Glutamatergic neuron (in vitro differentiated cells): ENCODE measurements at places on chromosomes 4 and X. TPM values are rescaled to one million over a fixed set of nuclear protein-coding genes. Genes with fewer than 3 reads are reported as not detected.
A peak's percentile ranks its signal among the peaks of the same experiment; 100 is the strongest.

DNA sequence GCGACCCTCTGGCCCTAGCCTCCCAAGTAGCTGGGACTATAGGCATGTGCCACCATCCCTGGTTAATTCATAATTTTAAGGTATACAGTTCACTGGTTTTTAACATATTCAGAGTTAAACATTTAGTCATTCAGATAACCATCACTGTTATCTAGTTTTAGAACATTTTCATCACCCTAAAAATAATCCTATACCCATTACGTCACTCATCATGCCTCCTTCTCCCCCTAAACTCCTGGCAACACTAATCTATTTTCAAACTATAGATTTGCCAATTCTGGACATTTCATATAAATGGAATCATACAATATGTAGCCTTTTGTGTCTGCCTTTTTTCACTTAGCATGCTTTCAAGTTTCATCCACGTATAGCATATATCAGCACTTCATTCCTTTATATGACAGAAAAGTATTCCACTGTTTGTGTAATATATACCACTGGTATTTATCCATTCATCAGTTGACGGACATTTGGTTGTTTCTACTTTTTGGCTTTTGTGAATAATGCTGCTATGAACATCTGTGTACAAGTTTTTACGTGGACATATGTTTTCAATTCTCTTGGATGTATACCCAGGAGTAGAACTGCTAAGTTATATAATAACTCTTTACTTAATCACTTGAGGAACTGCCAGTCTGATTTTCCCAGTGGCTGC, 32.0 kb upstream of the RPS3A start:
- H3K27ac ChIP-seq: no peak overlapping the region
- no peaks in the 10 kb centered on the region for H3K27me3 ChIP-seq
- DNase-seq: no peak
- no peaks in the 10 kb centered on the region for H3K36me3 ChIP-seq
- no peaks in the 10 kb centered on the region for H3K4me1 ChIP-seq

GRCh38 chrX:146396409-146396808, 413.2 kb upstream of the CXorf51B start:
- DNase-seq: no peak
- H3K27ac ChIP-seq: no peak overlapping the region
- H3K4me3 ChIP-seq: no peak overlapping the region
- no peaks in the 10 kb centered on the region for H3K27me3 ChIP-seq
- no peaks in the 10 kb centered on the region for H3K4me1 ChIP-seq
- H3K36me3 ChIP-seq: no peaks in the 10 kb centered on the region

DNA sequence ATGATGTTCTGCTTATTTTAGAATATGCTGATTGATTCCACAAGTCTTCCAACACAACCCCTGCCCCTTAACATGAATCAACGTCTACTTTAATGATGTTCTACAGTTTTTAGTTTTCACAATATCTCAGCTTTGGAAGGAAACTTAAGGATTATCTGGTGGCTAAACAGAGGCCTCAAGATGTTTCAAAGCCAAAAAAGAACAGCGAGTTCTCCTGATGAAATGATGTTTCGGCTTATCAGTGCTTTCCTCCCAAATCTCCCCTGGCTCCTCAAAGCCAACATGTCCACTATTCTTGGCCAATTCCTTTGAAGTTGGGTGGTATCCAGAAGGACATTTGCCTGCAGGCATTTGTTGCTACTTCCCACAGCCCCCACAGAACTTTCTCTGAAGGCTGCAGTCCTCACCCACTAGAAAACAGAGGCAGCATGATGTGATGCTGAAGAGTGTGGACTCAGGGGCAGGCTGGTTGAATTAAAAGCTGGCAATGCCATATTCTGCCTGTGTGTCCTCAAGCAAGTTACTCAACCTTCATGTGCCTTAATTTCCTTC, 87.3 kb downstream of the ADGRG4 start:
- H3K4me3 ChIP-seq: no peak overlapping the region
- no peaks in the 10 kb centered on the region for H3K36me3 ChIP-seq
- H3K4me1 ChIP-seq: no peaks in the 10 kb centered on the region
- no peak overlapping the region for H3K27ac ChIP-seq
- peaks cover 2% of the 10 kb centered on the region for H3K27me3 ChIP-seq

DNA sequence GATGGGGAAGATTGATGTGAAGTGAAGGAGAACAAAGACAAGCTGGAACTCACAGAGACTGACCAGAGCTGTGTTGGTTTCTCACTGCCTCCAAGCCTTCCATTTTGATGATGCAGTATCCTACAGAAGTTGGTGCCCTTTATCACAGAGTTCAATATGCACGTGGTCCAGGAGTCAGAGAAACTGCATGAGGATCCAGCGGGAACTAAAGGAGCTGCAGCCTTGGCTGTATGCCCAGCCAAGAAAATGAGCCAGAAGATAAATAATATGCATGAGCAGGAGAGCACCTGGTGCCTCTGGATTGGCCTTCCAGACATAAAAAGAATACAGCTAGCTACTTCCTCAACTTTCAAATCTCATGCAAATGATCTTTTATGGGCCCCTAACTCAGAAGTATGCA, 44.3 kb upstream of the DCLK2 start:
- H3K27ac ChIP-seq: no peak overlapping the region
- no peak overlapping the region for H3K4me3 ChIP-seq
- peaks cover 2% of the 10 kb centered on the region for H3K27me3 ChIP-seq
- H3K36me3 ChIP-seq: peaks cover 5% of the 10 kb centered on the region
- DNase-seq: no peak

The MAGEA10 gene
- not detected for total RNA-seq

GRCh38 chr4:98873059-98873458, 55.9 kb downstream of the EIF4E start:
- DNase-seq: no peak
- H3K27ac ChIP-seq: no peak overlapping the region
- no peaks in the 10 kb centered on the region for H3K27me3 ChIP-seq
- H3K4me3 ChIP-seq: no peak overlapping the region
- no peaks in the 10 kb centered on the region for H3K36me3 ChIP-seq
- H3K4me1 ChIP-seq: no peaks in the 10 kb centered on the region

The INPP4B gene
- total RNA-seq: 2.4 TPM

- H3K27me3 ChIP-seq: no peaks in the 10 kb centered on the region
- no peak overlapping the region for H3K4me3 ChIP-seq
- no peaks in the 10 kb centered on the region for H3K4me1 ChIP-seq
- DNase-seq: no peak
These were observed 795.8 kb upstream of the IGFBP7 start for GRCh38 chr4:57905965-57906364.

DNA sequence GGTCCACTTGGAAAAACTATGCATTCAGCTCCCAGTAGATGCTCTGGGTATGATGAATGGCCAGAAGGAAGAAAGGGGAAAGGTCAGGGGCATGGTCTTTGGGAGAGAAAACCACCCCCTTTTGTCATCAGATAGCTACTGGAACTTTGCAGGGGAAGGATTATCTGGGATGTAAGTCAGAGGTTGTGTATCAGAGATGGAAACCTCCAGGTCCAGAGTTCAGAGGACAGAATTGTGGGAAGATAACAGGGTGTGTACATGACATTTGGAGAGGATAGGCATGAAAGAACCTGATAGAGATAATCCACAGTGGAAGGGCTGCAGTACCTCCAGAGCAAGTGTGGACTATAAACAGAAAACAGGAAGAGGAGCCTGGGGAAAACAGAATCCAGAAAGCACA, 262.7 kb downstream of the SPRY1 start:
- peaks cover 16% of the 10 kb centered on the region for H3K36me3 ChIP-seq
- no peak overlapping the region for H3K27ac ChIP-seq
- no peak overlapping the region for H3K4me3 ChIP-seq
- H3K27me3 ChIP-seq: peaks cover 3% of the 10 kb centered on the region

The MID2 gene
- total RNA-seq: 5.5 TPM

GRCh38 chr4:159542296-159542695, 439.4 kb downstream of the RAPGEF2 start:
- DNase-seq: no peak
- H3K27me3 ChIP-seq: peaks cover 3% of the 10 kb centered on the region
- H3K36me3 ChIP-seq: no peaks in the 10 kb centered on the region
- H3K27ac ChIP-seq: no peak overlapping the region

The MAGIX gene
- 2.7 TPM for total RNA-seq

The C4orf51 gene
- total RNA-seq: not detected

- H3K27me3 ChIP-seq: no peaks in the 10 kb centered on the region
- H3K27ac ChIP-seq: no peak overlapping the region
- no peaks in the 10 kb centered on the region for H3K36me3 ChIP-seq
- H3K4me1 ChIP-seq: no peaks in the 10 kb centered on the region
- no peak for DNase-seq
- H3K4me3 ChIP-seq: no peak overlapping the region
These were observed 51.9 kb downstream of the TEX13A start for GRCh38 chrX:105168577-105168976.

The WAS gene
- 2.6 TPM for total RNA-seq

GRCh38 chr4:24218566-24218965, 328.7 kb upstream of the PPARGC1A start:
- H3K36me3 ChIP-seq: no peaks in the 10 kb centered on the region
- DNase-seq: no peak
- no peak overlapping the region for H3K4me3 ChIP-seq
- no peaks in the 10 kb centered on the region for H3K4me1 ChIP-seq
- no peaks in the 10 kb centered on the region for H3K27me3 ChIP-seq

GRCh38 chr4:160238790-160239189, 1135.9 kb downstream of the RAPGEF2 start:
- no peak for DNase-seq
- H3K4me3 ChIP-seq: no peak overlapping the region
- H3K36me3 ChIP-seq: no peaks in the 10 kb centered on the region
- no peak overlapping the region for H3K27ac ChIP-seq

DNA sequence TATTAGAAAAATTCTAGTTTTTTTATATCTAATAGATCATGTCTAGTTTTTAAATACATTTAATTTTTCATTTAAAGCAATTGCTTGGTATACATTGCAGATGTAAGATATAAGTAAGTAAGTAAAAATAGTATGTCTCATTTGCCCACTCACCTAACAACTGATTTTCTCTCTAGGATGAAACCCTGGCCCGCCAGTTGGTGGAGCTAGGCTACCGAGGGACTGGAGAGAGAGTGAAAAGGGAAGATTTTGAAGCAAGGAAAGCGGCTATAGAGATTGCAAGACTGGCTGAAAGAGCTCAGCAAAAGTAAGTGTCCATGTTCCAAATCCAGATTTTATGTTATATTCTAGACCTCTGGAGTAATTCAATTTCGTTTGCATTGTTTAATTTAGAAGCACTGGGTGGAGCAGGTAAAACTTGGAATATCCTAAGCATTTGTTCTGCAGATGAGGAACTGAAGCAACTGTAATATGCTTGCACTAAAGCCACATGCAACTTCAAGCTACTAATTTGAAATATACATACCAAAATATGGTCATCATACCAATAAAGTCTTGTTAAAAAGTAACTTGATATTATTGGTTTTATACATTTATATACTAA, 27.1 kb downstream of the CFAP299 start:
- H3K27me3 ChIP-seq: no peaks in the 10 kb centered on the region
- H3K36me3 ChIP-seq: no peaks in the 10 kb centered on the region
- H3K4me1 ChIP-seq: peaks cover 4% of the 10 kb centered on the region
- no peak overlapping the region for H3K4me3 ChIP-seq

DNA sequence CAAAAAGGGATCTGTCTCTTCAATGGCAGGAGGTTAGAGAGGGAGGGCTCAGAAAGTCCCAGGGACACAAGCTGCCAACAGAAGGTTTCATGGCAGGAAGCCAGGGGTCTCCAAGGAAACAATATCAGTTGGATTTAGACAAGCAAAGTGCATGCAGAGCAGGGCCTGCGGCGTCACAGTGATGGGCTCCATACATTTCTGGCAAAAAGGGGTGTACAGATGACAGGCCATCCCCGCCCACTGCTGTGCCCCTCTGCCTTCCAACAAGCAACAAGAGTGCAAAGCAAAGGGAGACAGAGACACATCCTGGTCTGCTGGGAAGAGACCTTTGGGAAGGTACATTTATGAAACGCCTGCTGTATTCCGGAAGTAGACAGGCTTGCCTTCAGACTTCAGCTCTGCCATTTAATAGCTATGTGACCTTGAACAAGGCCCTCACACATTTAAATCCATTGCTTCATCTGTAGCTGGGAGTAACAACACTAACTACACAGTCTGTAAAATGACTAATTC, 121.2 kb downstream of the AFAP1 start:
- peaks cover 51% of the 10 kb centered on the region for H3K27me3 ChIP-seq
- H3K4me3 ChIP-seq: peak overlapping the region; percentile 44
- peaks cover 18% of the 10 kb centered on the region for H3K36me3 ChIP-seq
- peak overlapping the region; percentile 99 for H3K27ac ChIP-seq
- H3K4me1 ChIP-seq: peaks cover 93% of the 10 kb centered on the region

The ADH1B gene
- not detected for total RNA-seq

DNA sequence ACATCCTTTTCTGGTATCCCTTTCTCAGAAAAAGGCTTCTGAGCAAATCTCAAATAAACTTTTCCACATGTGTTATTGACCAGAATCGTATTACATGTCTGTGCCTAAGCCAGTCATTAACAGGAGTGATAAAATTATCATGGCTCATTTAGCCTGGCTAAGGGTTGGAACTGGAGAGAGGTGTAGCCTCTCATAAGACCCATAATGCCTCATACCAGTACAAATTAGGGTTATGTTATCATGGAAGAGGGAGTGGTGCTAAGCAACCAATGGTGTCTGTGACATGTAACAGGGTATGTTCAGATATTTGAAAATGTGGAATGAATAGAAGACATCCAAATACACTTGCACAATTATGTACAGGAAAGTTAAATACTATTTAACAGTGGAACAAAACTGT, 99.6 kb upstream of the CCDC160 start:
- no peak overlapping the region for H3K27ac ChIP-seq
- H3K36me3 ChIP-seq: no peaks in the 10 kb centered on the region
- no peak for DNase-seq

DNA sequence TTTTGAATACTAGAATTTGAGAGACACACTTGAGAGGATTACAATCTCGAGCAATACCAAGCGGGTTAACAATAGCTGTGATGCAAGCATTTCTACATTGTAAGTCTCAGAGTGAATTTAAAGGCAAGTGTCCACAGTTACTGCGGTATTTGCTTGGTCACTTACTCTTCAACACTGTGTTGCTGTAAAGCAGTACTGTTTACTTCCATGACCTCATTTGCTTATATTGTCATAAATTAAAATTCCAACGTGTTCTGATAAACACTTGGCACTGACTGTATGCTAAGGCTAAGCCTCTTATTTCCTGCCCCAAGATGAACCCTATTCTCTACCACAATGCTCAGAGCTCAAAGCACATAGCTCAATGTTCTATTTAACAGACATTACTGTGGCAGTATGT, 11.1 kb downstream of the EXOC1L start:
- no peaks in the 10 kb centered on the region for H3K27me3 ChIP-seq
- H3K4me1 ChIP-seq: peaks cover 4% of the 10 kb centered on the region
- no peak for DNase-seq
- H3K36me3 ChIP-seq: peaks cover 4% of the 10 kb centered on the region
- H3K4me3 ChIP-seq: no peak overlapping the region

- H3K27ac ChIP-seq: no peak overlapping the region
- H3K4me3 ChIP-seq: no peak overlapping the region
- no peaks in the 10 kb centered on the region for H3K27me3 ChIP-seq
- no peaks in the 10 kb centered on the region for H3K4me1 ChIP-seq
These were observed 41.5 kb downstream of the HHIP start for GRCh38 chr4:144687466-144687865.

GRCh38 chr4:182454440-182455013, 211.3 kb downstream of the TENM3 start:
- H3K4me1 ChIP-seq: peaks cover 29% of the 10 kb centered on the region
- H3K4me3 ChIP-seq: no peak overlapping the region
- H3K27ac ChIP-seq: no peak overlapping the region
- no peaks in the 10 kb centered on the region for H3K36me3 ChIP-seq
